ENCODE measurements at places on chromosomes 2 and 18.

DNA sequence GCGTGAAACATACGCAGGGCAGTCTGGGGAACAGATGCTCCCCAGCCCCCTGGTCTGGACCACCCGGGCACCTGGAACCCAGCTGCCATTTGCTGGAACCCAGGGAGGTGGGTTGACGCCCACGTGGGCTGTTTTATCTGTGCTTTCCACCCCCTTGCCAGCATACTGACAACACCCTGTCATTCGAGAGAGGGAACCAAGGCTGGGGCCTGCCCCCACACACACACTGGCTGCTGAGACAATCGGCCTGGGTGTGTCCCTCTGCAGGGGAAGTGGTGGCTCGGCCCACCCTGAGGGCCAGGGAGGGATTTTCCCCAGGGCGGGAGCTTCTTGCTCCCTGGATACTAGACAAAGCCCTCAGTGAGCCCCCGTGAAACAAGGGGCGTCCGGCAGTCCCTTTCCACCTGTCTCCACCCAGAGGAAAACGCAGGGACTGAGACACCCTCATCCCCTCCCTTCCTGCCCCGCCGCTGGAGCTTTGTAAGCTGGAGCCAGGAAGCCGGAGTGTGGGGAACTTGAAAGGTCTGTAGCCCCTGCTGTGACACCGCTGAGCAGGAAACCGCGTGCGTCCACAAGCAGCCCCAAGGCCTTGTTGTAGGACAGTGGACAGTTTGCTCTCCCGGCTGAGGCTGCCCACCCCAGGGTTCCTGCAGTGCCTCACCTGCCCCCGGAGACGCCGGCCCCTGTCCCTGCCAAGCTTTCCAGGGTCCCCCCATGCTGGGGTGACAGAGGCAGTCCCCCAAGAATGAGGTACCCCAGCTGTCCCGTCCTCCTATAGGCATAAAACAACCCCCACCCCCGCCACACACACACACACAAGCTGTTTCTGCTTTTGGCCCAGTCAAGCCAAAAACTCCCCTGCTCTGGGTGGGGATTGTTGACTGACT is 14.1 kb upstream of the KLF11 start:
- peak; percentile 57 for DNase-seq

DNA sequence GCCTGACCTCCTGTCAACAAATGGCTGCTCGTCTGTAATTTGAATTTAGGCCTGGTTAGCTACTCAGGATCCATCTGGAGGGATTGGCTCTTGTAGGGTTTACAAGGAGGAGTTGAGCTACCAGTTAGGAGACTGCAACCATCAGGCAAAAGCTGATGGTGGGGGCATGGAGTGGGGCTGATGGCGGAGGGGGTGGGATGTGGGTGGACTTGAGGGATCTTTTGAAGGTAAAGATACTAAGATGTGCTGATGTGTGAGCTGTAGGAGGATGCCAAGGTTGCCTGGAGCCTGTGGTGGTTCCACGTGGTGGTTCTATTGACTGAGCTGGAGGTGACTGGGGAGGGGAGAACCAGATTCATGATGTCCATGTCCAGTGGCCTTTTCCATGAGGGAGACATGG is 240.7 kb downstream of the LPIN1 start:
- no peak for DNase-seq

DNA sequence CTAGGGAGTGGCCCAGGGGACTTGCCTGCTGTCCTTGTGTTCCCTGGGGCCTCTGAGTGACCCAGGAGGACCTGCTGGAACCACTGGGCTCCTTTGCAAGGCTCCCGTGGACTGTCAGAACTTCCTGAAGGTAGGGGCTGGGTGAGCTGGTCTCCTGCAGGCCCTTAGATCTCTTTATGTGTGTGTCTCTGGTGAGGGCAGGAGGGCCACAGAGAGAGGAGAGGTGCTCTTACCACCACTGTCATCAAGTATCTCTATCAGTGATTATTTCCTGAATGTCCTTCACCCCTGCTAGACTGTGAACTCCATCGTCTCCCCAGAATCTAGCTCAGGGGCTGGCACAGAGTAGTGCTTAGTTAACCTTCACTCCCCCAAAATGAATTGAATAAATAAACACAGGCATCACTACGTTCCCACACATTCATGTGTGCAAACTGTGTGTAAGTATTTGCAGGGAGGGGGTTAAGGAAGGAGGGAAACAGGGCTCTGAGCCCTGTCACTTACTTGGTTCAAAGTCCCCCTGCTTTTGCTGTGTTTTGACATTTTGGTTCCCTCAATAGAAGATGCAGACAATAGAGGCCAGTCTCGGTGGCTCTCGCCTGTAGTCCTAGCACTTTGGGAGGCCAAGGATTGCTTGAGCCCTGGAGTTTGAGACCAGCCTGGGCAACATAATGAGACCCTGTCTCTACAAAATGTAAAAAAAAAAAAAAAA is 100.8 kb upstream of the HAAO start:
- DNase-seq, result no peak

DNA sequence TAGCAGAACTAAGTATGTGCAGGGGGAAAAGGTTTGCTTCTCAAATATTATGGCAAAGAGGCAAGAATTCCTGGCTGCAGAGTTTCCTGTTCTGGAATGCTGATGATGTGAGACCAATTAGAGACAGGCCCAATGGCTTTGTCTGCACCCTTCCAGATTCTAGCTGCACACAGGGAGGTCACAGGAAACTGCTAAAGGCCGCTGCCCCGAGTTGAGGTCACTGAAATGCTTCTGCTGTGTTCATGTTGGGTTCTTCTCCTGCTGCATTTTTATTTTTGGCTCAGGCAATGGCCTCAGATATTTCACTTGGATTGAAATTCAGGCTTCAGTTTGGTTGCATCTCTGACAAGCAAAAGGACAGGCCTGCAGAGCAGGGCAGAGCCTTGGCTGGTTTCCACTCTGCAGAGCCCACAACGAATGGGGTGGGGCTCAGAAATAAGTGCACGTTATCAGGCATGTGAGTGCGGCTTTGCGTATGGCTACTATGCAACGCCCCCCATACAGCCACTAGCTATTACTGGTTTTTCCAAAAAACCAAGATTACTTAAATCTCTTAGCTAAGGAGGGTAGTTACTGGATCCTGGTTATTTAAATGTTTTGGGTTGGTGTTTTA is 66.9 kb upstream of the FZD5 start:
- DNase-seq, result no peak

- peak; percentile 25 for DNase-seq
Measured at GRCh38 chr2:95275151-95275515, 884 bp downstream of the PROM2 start.

GRCh38 chr18:72692595-72692994 is 148.5 kb upstream of the CBLN2 start:
- DNase-seq, result no peak

DNA sequence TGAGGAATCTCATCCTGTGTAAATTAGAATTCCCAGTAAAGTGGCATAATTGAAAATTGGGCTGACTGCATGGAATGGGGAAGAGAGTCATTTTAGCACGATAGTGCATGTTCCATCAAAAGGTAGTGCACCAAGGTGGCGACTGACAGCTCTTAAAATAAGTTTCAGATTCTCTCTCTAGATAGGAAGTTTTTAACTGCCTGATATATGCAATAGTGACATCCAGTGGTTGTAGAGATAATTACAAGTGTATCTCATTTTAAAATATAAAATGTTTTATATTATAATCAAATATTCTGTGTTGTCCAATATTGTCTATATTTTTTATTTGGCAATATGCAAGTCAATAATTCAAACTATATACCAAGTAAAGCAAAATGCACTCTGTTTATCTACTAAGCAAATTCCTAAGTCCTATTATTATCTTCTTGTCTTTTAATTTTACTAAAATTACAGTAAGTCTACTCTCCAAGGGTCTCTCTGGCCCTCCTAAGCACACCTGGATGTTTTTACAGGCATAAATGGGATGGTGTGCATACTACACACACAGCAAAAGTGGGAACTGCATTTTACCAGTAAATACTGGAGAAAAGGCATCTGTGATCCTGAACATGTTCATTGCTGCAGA is 397.7 kb upstream of the HNRNPA3 start:
- no peak for DNase-seq

DNA sequence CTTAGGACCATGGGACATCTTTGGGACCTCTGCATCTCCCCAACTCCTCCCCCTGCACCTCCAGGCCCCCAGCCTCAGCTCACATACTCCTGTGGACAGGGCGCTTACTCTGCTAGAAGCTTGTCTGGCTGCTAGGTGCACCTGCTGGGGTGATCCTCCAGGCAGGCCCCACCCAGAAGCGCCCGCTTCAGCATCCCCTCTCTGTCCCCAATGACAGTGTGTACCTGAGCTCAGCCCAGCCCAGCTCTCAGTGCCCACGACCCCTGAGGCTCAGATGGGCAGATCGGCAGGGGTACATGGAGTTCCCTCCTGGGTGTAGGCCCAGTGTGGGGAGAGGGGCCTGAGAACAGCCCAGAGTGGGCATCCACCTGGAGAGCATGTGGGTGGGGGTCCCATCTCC is 5.9 kb downstream of the TEKT4 start:
- no peak for DNase-seq

GRCh38 chr2:241702155-241703031 is 554 bp downstream of the ING5 start:
- peak; percentile 94 for DNase-seq

DNA sequence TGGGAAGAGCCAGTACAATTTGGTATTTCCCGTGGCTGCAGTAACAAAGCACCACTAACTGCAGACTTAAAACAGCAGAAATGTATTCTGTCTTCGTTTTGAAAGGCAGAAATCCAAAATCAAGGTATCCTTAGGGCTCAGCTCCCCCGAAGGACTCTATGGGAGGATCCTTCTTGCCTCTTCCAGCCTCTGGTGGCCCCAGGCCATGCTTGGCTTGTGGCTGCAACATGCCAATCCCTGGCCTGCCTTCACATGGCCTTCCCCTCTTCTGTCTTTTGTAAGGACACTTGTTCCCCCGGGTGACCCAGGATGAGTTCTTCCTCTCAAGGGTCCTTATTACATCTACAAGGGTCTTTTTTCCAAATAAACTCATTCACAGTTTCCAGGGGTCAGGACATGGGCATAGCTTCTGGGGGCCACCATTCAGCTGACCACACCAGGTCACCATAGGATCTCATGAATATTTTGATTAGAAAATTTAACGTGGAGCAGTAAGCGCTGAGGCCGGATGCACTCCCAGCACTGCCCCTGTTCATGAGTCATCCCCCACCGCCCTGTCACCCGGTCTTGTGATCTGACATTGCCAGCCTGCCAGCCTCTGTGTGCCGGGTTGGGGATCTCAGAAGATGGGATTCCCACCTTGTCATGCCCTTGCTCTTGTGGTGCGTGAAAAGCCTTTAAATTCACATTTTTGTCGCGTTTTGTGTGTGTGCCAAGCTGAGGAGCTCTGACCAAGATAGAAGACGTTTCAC is 61.2 kb upstream of the B3GNT7 start:
- DNase-seq, result no peak

GRCh38 chr2:30208453-30208852 is 22.9 kb upstream of the LBH start:
- DNase-seq, result peak; percentile 40

DNA sequence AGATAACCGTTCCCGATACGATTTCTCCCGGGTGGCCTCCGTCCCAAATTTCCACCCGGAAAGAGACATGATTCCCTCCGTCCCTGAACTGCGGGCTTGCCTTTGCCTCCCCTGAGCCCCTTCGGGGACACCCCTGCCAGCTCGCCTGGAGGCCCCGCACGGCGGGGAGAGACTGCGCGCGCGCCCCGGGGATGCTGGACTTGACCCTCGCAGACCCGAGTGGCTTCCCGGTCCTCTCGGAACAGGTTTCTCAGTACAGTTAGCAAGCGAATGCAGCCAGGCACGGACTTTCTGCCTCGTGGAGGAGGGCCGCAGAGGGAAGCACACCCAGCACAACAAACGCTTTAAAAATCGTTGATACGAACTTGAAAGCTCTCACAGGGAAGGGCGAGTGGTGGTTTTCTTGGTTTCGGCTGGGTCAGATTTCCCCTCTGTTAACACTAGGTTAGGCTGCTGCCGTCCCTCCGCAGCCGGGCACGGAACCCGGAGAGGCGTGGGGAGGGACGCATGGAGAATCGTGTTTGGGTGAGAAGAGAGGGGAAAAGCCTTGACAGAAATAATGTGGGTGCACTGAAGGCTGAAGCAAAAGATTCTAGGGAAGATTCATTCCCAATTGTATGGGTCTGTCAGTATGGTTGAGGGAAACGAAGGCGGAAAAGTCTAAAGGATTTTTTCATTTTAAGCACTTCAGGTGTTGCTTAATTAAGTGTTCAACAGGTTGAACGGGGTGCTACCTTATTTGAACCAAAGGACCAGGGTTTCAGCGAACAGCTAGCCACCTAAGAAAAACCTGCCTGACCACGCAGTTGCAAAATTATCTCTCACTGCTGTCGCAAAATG is 916 bp downstream of the TNFRSF11A start:
- DNase-seq, result peak; percentile 53

- no peak for DNase-seq
Measured at GRCh38 chr2:158100411-158100810, 1.3 kb upstream of the UPP2 start.

DNA sequence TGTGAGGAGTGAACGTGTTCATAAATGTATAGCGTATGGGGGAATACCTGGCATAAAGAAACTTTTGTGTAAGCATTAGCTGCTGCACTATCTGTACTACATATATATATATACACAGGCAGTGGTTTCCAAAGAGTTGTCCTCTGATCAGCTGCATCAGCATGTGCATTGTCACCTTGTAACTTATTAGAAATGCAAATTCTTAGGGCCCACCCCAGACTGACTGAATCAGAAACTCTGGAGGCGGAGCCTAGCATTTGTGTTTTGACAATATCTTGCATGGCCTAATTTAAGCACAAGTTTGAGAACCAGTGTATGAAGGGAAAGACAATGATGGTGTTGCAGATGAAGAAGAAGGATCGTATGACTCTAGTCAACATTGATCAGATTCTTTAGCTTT is 299.5 kb downstream of the CCDC102B start:
- no peak for DNase-seq

DNA sequence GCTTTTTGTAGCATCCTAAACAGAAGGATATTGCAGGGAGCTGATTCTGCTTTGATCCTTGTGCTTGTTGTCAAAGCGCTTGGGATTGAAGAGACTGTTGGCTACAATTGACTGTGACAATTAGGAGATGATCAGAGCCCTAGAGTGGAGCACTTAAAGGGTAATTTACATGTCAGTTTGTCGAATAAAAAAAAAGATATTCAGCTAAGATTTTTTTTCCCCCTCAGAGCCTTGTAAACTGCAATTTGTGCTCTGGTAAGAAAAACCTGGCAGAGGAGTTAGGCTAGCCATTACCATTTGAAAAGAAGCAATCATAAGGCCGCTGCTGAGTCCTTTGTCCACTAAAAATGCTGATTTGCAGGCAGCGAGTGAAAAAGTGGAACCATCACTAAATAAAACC is 47.8 kb upstream of the ZEB2 start:
- no peak for DNase-seq

DNA sequence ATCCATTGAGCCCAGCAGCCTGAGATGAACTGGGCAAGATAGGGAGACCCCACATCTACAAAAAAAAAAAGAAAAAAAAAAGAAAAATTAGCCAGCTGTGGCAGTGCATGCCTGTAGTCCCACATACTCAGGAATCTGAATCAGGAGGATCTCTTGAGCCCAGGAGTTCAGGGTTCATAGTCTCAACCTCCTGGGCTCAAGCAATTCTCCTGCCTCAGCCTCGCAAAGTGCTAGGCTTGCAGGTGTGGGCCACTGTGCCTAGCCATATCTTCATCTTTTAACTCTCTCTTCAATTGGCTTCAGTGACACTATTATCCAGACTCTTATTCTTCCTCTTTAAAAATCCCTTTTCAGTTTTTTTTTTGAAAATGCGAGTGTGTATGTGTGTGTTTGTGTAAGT is 28.5 kb upstream of the YES1 start:
- no peak for DNase-seq
